BE2C (cell line): ENCODE measurements at places on chromosomes 4 and X.
A peak's percentile ranks its signal among the peaks of the same experiment; 100 is the strongest.

- no peak for DNase-seq
These were observed 71.4 kb downstream of the RGS12 start for GRCh38 chr4:3364199-3364598.

- DNase-seq: peak; percentile 52
These were observed 44.3 kb upstream of the DCLK2 start for GRCh38 chr4:150033901-150034300.

DNA sequence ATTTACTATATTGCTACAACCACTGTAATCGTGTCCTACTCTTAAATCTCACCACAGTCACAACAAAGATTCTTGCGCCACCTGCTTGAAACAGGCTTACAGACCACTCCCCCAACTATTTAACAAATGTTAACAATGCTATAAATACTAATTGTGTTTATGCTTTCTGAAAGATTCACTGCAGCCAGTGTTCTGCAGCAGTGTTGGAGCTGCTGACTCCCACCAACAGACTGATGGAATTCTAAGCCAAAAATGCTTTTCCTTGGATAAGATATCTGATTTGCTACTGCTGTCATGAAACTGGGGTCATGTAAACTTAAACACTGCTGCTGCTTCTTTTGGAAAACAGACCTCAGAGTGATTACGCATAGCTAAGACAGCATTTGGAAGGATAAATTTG, 244.2 kb upstream of the MAB21L2 start:
- DNase-seq: no peak

DNA sequence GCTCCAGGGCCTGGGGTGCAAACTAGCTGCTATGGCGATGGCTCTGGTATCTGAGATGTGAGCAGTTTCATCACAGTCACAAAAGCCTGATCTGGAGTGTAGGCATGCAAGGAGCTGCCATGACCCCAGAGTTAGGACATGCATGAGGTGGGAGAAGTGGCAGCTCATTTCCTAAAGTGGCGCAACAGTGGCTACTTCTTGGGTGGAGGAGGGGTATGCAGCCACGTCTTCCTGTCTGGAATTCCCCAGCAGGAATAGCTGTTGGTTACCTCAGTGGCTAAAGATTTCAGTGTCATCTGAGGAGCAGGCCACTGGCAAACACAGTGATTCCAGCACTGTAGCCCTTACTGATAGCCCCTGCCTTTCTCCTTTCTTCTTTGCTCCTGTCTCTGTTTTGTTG, 1382.5 kb downstream of the C4orf33 start:
- DNase-seq: no peak

- peak; percentile 16 for DNase-seq
These were observed 33.1 kb downstream of the PDK3 start for GRCh38 chrX:24498181-24498580.

GRCh38 chr4:66097218-66097617, 426.9 kb upstream of the EPHA5 start:
- DNase-seq: no peak

DNA sequence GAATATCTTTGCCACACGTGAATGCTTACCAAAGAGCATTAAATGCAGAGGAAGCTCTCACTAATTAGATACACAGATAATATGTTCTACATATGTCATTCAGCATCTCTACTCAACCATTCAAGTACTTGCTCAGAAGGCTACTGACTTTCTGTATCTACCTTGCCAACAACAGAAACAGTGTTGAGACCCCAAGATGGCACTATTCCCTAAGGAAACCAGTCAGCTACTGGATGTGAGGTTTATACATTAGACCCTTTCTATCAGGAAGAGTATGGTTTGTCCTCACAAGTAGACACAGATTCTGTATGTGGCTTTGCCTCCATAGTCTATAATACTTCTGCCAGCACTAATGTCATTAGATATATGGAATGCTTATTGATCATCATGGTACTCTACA, 443.9 kb upstream of the INTU start:
- DNase-seq: peak; percentile 42

GRCh38 chr4:52824603-52825459, 37.3 kb upstream of the RASL11B start:
- no peak for DNase-seq

- DNase-seq: no peak
These were observed 67.4 kb upstream of the FAM47B start for GRCh38 chrX:34875204-34875603.

- DNase-seq: no peak
These were observed 136.9 kb upstream of the VCX start for GRCh38 chrX:7706032-7706431.

DNA sequence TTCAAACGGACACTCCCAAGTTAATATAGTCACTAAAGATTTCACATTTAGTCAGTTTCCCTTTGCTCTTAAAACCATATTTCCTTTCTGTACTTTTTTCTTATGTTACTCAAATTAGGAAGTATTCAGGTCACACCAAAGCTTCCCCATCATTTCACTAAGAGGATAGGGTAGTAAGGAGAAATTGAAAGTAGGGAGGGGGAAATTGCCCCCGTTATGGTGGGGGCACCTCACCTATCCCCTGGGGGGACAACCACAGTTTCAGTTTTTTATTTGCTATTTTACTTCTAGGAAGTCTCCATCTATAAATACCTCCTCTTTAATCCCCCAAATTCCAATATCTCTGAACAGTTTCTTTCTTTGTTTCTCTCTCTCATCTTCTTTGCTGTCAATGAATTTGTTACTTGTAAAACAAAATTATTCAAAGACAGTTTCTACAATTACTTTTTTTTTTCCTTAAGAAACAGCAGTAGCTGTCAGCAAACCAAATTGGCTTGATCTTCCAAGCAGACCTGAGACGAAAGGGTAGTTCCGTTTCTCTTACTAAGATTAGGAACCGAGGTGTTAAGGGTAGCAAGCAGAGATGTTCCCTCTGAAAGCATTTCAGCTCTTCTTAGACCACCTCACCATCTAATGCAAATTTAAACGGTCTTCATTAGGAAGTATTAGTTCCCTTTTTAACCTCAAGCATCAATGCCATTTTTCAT, 160.2 kb upstream of the KLF3 start:
- no peak for DNase-seq

- DNase-seq: no peak
These were observed 1.3 kb downstream of the GABRE start for GRCh38 chrX:151973060-151973661.

DNA sequence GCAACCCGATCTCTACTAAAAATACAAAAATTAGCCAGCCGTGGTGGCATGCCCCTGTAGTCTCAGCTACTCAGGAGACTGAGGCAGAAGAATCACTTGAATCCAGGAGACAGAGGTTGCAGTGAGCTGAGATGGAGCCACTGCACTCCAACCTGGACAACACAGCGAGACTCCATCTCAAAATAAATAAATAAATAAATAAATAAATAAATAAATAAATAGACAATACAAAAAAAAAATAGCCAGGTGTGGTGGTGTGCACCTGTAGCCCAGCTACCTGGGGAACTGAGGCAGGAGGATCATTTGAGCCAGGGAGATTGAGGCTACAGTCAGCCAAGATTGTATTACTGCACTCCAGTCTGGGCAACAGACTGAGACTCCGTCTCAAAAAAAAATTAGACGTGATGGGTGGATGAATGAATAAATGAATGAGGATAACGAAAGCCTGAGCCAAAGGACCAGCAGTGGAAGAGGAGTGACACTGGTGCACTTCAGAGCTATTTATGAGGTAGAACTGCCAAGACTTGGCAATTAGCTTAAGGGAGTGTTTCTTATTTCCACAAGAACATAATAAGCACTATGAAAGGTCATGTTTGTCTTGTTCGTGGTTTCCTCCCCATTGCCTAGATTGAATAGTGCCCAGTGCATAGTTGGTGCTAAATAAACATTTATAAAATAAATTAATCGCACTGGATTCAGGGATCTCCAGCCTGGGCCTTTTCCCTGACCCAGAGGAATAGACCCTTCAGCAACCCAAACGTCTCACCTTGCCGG, 232.2 kb downstream of the IDS start:
- no peak for DNase-seq

DNA sequence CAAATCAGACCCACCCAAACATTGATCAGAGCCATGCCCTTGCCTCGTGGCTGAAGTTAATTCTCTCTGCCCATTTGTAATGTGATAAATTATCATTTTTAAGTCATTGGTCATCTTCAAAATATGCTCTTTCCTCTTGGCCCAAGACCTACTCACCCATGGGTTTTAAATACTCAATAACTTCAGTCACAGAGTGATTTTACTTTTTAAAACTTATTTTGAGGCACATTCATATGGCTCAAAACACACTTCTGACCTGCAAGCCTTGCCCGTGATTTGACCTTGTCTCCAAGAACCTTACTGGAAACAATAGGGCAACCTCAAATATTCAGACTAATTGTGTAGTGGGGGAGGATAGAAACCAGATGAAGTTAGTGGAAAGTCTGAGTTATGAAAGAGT, 176.2 kb upstream of the LNX1 start:
- no peak for DNase-seq

DNA sequence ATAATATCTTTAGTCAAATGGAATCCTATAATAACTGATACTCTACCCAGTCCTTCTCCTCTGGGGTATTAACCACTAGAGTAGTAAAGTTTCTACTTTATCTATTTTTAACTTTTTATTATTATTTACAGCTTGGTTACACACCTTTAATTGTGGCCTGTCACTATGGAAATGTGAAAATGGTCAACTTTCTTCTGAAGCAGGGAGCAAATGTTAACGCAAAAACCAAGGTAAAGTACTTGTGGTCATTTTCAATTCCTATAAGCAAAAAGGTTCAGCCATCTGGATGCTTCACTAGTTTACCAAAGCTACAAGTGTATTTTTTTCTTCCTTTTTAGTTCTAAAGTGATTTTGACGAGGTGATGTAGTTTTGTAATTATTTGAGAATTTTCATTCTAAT, 238.8 kb downstream of the ANK2 start:
- no peak for DNase-seq

DNA sequence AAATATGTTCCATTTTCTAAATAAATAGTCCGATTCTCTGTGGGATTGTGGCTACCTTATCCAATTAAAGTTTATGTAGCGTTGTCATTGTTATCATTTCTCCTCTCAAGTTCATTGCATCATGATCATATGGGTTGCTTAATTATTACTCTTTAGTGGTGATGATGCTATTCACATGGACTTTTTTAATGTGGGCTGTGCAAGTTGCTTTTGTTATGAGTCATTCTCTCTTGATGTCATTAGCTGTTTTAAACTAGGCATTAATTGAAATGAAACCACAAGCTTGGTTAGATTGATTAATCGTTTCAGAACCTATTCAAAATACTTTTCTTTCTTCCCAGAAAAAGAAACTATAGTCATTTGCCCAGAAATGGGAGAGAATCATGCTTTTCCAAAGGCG, 38.2 kb downstream of the NHS start:
- no peak for DNase-seq

DNA sequence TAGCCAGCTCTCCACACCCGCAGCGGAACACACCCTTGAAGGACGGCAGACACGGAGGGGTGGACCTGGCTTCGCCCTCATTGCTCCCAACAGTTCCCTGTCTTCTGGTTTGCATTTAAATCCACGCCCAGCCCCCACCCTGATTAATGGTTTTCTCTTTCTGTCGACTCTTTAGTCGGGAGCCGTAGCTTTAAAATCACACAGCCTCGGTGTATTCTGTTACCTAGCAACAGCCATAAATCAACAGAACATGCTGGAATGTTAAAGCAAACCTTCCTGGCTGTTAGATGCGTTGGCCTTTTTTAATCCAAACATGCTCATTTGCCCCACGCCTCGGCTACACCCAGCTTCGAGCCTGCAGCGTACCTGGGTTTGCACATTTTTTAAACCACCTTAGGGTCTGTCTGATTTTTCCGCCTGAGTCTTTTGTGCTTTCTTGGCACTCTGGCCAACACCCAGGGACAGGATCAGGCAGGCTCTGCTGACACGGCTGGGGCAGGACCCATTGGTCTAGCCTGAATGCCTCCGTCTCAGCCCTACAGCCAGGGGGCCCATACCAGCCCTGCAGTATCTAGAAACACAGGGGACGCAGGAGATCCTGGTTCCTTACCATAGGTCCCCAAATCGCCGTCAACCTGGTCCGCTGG, 21.4 kb upstream of the PPP2R2C start:
- DNase-seq: no peak

- no peak for DNase-seq
These were observed 89.5 kb downstream of the CLCN4 start for GRCh38 chrX:10246297-10246696.

GRCh38 chr4:20839957-20840356, 139.7 kb downstream of the PACRGL start:
- DNase-seq: no peak

DNA sequence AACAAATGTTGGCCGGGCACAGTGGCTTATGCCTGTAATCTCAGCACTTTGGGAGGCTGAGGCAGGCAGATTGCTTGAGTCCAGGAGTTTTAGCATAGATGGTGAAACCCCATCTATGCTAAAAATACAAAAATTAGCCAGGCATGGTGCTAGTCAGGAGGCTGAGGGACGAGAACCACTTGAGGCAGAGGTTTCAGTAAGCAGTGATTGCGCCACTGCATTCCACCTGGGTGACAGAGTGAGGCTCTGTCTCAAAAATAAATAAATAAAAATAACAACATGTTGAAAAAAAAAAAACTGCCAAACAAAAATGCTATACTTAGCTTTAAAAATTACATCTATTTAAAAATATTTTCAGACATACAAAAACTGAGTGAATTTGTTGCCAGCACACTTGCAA, 374.2 kb upstream of the SMIM31 start:
- no peak for DNase-seq

DNA sequence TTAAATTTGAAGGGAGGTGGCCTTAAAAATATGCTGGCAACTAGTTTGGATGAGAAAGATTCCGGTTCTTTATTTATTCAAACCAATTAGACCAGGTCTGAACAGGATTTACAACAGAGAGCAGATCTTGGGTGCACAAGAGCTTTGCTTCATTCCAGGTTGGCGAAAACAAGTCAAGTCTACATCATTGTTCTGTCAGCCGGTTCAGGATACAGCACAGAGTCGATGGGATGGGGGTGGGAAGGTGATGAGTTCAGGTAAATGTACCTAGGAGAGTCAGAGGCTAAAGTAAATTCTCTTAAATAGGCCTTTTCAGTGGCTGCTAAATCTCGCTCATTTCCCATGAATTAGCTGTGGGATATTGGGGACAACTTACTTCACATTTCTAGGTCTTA, 882 bp upstream of the STIM2 start:
- no peak for DNase-seq

DNA sequence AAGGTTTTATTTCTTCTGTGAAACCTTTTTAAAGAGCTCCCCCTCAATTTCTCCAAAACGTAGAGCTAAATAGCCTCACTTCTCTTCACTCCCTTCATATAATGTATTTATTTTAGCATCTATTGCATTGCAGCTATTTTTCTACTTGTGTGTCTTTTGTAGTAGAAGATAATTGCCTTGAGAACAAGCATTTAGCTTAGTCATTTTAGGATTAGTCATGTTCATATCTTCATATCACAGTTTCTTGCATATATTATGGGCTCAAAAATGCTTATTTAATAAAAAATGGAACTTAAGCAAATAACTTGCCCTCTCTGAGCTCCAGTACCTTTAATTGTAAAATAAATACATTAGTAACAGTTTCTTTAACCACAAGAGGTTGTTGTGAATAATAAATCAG, 72.1 kb upstream of the SPANXC start:
- no peak for DNase-seq

DNA sequence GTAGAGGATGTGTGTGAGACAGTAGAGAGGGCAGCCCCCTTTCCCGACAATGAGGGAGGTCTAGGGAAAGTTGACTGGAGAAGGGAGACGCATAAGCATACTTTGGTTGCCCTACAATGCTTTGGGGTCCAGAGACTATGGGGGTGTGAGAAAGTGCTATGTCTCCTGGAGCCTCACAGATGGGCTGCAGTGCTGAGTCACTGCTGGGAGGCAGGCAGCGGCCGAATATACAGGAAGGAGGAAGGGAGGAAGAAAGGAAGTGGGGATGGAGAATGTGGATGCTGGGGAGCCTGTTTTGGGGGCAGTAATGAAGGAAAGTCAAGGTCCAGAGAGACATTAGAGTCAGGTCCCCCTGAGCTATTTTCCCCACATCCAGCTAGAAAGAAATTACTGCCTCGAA, 12.7 kb downstream of the DRP2 start:
- DNase-seq: no peak
